Heart left ventricle (tissue), 16 donors: ENCODE measurements at places on chromosomes 7 and 10. TPM values are rescaled to one million over a fixed set of nuclear protein-coding genes. Genes with fewer than 3 reads are reported as not detected.

Gene DRGX
- total RNA-seq: not detected

- H3K27me3 ChIP-seq: no peaks in the 10 kb centered on the region
- H3K4me3 ChIP-seq: no peak overlapping the region
- H3K4me1 ChIP-seq: peaks cover 4% of the 10 kb centered on the region
- no peak overlapping the region for H3K27ac ChIP-seq
- DNase-seq: no peak
- H3K36me3 ChIP-seq: no peaks in the 10 kb centered on the region
These were observed 226.1 kb downstream of the PTEN start for GRCh38 chr10:88089498-88089897.

GRCh38 chr7:668139-668931 is 58.2 kb upstream of the DNAAF5 start:
- DNase-seq: peak; percentile 52
- no peak overlapping the region for H3K4me3 ChIP-seq
- H3K36me3 ChIP-seq: no peaks in the 10 kb centered on the region
- no peaks in the 10 kb centered on the region for H3K27me3 ChIP-seq

Gene EBLN1
- total RNA-seq: not detected

Gene STOX1
- total RNA-seq: 0.69 TPM

DNA sequence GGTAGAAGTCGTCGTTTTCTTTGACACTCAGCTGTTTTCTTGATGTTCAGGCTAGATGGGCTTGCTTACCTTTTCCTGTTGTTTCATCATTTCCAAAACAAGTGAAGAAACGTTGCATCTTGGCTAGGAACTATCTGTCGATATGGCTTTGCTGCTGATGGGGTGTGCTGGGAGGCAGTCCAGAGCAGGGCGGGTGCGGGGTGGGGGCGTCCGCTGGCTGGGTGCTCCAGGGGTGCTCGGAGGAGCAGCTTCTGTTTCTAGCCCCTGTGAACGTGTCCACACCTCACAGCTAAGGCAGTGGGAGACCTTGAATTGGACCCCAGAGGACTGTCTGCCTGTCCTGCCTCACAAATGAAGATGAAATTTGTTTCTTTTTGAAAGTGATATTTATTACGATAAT is 7.6 kb upstream of the SUN1 start:
- DNase-seq: peak; percentile 37
- no peaks in the 10 kb centered on the region for H3K27me3 ChIP-seq
- peaks cover 40% of the 10 kb centered on the region for H3K4me1 ChIP-seq
- peak overlapping the region; percentile 31 for H3K4me3 ChIP-seq
- H3K36me3 ChIP-seq: no peaks in the 10 kb centered on the region

Gene CCL24
- total RNA-seq: not detected

- H3K4me3 ChIP-seq: no peak overlapping the region
- no peak overlapping the region for H3K27ac ChIP-seq
- H3K4me1 ChIP-seq: no peaks in the 10 kb centered on the region
These were observed 257.9 kb upstream of the AKR1E2 start for GRCh38 chr10:4568086-4568485.

Gene OR9A2
- total RNA-seq: not detected

DNA sequence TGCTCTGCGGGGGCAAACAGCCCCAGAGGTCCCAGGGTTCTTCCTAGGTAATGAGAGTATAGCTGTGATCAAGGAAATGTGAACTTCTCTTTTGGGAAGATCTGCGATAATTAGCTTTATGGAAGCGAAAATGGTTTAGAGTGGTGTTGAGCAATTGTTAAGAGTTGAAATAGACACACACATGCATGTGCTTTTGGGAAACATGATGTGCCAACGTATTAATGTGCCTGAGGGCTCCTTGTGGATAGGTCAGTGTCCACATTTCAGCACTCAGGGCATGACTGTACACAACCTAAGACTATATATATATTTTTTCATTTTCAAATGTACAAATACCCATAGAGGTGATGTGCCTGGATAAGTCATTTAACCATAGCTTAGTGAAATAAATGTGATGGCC is 67.0 kb downstream of the GSDME start:
- H3K36me3 ChIP-seq: no peaks in the 10 kb centered on the region
- no peak overlapping the region for H3K4me3 ChIP-seq
- no peaks in the 10 kb centered on the region for H3K4me1 ChIP-seq
- H3K27ac ChIP-seq: no peak overlapping the region
